ENCODE measurements at places on chromosomes 13 and 19.

DNA sequence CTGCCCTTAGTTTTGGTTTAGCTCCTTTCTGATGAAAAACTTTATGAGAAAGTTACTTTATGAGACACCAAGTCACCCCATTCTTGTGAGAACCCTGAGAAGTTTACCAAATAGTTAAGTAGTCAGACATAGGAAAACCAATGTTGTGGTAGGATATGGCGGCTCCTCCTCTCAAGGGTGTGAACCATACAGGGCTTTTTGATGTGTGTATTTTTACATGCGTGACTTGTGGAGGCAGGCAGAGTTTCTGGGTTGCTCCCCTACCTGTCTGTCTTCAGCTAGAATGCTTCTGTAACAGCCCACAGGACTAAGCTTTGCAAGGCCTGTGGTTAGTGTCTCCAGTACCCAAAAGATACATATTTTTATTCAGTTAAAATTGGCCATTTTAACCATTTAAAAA is 18.3 kb downstream of the UBAC2 start:
- DNase-seq: peak; percentile 49

- DNase-seq: no peak
These were observed 977.5 kb upstream of the SPRY2 start for GRCh38 chr13:81318231-81319019.

GRCh38 chr19:39301562-39301961 is 5.4 kb downstream of the IFNL1 start:
- no peak for DNase-seq

DNA sequence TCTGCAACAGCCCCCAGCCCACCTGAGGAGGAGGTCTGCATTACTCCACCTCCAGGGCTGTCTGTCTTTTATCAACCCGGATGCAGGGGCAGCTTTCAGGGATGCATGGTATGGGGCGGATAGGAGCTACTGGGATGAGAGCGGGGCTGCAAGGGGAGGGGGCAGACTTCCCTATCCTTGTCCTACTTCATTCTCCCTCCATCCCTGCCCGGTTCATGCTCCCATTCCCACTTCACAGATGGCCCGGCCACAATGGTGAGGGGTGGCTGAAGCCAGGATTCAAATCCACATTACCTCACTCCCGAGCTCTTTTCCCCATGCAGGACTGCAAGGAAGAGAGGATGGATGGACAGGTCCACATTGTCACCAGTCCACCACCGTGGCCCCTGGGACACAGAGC is 40.5 kb upstream of the VSTM2B start:
- no peak for DNase-seq

DNA sequence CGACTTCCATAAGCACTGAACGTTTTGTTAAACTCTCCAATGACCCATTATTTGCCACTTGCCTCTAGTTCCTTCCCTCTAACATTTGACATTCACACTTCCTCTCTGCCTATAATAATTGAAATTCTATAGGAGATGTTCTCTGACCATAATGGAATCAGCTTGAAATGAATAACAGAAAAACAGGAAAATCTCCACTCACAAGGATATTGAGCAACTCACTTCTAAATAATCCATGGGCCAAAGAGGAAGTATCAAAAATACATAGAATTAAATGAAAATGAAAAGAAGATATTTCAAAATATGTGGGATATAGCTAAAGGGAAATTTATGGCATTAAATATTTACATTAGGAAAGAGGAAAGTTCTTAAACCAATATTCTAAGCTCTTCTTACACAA is 3.4 kb upstream of the FCGBP start:
- DNase-seq: no peak

DNA sequence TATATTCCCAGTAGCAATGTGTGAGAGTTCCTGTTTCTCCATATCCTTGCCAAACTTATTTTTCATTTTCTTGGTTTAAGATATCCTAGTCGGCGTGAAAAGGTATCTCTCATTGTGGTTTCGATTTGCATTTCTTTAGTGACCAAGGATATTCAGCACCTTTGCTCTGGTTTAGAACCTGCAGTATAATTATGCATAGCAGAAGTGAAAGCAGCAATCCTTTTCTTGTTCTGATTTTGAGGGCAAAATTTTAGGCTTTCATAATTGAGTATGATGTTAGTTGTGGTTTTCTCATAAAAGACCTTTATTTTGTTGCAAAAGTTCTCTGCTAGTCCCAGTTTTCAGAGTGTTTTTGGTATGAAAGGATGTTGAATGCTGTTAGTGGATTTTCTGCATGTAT is 491.0 kb downstream of the FGF9 start:
- DNase-seq: no peak

DNA sequence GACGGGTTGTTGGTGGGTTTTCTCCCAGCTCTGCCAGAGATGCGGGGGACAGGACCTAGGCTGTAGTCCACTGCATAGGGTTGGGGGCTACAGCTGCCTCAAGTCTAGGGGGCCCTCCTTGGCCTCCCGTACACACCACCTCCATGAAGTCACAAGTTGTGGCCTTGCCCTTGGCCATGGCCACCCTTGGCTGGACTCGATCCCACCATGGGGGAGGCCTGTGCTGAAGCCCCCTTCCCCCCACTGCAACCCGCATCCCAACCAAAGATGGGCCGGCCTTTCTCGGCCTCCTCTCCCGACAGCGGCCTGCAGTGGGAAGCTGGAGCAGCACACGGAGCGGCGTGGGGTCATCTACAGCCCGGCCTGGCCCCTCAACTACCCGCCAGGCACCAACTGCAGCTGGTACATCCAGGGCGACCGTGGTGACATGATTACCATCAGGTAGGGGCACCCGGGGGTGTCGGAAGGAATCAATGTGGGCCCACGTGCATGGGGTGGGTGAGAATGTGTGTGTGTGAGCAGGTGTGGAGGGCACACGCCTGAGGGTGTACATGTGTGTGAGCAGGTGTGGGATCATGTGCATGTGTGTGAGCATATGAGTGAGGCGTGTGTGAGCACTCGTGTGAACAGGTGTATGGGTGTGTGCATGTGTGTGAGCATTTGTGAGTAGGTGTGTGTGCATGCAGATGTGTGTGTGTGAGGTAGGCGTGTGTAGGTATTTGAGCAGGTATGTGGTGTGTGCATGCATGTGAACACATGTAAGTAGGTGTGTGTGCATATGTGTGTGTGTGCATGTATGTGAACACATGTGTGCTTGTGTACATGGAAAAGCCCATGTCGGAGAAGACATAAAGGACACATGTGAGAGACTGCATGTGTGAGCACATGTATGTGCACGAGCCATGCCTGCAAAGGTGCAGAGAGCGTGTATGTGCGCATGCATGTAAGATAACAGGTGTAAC is 8.7 kb downstream of the LRP3 start:
- DNase-seq: no peak

DNA sequence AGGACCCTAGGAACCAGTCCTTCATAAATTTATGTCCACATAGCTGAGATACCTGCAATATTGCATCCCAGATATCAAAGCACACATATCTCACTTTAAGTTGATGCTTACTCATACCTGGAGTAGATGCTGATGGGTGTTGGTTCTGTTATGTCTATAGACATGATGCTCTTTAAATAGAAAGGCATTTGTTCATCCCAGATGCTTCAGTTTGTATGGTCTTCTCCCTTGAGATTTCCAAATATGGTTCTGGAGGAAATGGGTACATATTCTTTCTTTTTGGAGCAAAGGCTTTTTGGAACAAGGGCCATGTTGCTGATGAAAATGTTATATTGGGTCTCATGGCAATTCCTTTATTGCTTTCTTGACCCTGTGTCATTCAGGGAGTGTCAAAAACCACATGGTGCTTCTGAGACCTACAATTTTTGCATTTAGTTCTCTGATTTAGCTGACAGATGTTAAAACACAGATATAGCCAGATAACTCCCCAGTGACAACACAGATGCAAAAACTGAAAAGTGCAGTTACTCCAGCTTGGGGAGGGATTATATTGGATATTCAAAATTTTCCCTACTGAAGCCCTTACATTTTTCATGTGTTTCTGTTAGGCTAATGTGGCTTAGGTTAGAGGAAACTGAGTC is 211.4 kb downstream of the KCNRG start:
- DNase-seq: no peak

DNA sequence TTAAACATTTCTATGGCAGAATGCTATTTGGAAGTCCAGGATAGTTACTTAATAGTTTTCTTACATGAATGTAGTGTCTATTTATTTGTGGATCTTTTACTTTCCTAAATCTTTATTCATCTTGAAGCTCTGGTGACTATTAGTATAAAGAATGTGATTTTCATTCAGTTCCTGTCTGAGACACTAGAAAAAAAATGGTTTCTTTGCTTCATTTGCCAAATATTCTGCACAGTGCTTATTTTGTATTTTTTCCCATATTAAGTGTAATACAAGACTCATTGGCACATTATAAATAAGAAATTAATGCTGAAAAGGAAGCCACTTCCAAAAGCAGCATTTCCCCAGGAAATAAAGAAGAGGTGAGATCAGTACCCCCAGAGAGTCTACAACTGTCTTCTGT is 109.8 kb downstream of the POSTN start:
- DNase-seq: no peak

- no peak for DNase-seq
These were observed 10.1 kb upstream of the SOX1 start for GRCh38 chr13:112056739-112057438.

GRCh38 chr13:90032841-90033493 is 1314.5 kb upstream of the MIR17HG start:
- no peak for DNase-seq

- DNase-seq: peak; percentile 93
These were observed 2.0 kb downstream of the COQ8B start for GRCh38 chr19:40714441-40715299.

- no peak for DNase-seq
These were observed 5.7 kb upstream of the NUP58 start for GRCh38 chr13:25295701-25296100.

DNA sequence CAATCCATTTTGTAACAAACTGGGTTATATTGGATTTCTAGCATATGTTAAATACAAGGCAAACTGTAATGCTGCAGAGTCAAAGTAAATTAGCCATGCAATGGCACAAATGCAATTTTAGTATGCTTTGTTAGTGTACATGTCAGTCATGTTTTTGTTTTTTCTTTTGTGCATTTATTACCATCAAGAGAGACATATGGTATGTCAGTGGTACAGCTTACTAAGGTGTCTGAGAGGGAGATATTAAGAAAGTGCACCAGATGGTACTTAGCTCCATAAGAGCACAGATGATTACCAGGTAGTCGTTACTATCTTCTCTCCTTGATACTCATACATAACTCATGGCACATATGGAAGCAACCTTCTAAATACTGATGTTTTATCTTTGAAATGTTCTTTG is 550.3 kb downstream of the GPC5 start:
- no peak for DNase-seq

- no peak for DNase-seq
These were observed 110.9 kb downstream of the SACS start for GRCh38 chr13:23322353-23323336.

GRCh38 chr19:6573350-6573749 is 17.6 kb downstream of the CD70 start:
- no peak for DNase-seq

- DNase-seq: no peak
These were observed 500 bp upstream of the IFI30 start for GRCh38 chr19:18173054-18173571.

GRCh38 chr19:14318873-14319272 is 62.4 kb upstream of the ADGRE5 start:
- no peak for DNase-seq

- no peak for DNase-seq
These were observed 5.8 kb downstream of the CHAMP1 start for GRCh38 chr13:114320065-114320464.

- DNase-seq: peak; percentile 12
These were observed 529 bp downstream of the ZNF836 start for GRCh38 chr19:52170863-52171320.

- DNase-seq: no peak
These were observed 21.2 kb downstream of the HNRNPM start for GRCh38 chr19:8466018-8466417.

DNA sequence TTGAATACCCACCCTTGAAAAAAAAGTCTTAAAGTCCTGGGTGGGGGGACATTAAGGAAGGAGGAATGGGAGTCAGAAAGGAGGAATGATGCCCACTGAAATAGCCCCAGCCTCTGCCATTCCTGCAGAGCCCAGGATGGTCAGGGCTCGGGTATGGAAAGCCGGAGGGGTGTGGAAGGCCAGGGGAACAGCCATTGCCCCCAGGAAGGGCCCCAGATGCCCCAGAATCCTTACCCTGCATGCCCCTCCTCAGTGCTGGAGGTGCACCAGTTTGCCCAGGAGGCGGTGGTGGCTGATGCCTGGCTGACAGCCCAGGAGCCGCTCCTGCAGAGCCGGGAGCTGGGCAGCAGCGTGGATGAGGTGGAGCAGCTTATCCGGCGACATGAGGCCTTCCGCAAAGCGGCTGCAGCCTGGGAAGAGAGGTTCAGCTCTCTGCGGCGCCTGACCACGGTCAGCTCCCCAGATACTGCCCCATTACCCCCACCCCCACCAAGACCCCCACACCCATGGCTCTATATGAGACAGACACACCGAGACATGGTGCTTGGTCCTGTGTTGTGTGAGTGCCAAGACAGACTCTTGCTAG is 10.7 kb upstream of the SHKBP1 start:
- DNase-seq: no peak

- DNase-seq: no peak
These were observed 120.3 kb downstream of the LIG4 start for GRCh38 chr13:108095036-108095435.

GRCh38 chr19:30046522-30046921 is 104.5 kb downstream of the URI1 start:
- DNase-seq: no peak
